CD4-positive, alpha-beta T cell treated with Interleukin-12 subunit alpha and Interleukin-12 subunit beta, for 1 hour (primary cell): ENCODE measurements at places on chromosomes 3 and 15.

- peak; percentile 12 for DNase-seq
These were observed 71.9 kb downstream of the FBXL22 start for GRCh38 chr15:63669074-63669473.

GRCh38 chr3:16810593-16811367, 74.0 kb upstream of the PLCL2 start:
- no peak for DNase-seq

DNA sequence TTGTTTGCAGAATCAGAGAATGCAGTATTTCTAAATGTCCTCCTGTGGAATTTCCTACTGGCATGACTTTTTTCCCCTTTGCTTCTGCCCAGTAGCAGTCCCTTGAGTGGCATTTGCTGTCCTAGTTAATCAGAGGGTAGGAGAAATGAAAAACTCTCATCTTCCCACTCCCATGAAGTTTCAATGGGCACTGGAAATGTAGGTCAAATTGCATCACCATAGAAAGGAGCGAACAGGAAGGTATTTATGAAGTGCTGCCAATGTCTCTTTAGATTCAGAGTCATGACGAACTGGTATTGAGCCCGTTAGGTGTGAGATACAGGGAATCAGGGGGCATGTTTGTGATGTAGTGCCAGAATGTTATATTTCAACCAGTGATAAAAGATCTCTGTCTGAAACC, 23.2 kb downstream of the ATXN7 start:
- DNase-seq = no peak

DNA sequence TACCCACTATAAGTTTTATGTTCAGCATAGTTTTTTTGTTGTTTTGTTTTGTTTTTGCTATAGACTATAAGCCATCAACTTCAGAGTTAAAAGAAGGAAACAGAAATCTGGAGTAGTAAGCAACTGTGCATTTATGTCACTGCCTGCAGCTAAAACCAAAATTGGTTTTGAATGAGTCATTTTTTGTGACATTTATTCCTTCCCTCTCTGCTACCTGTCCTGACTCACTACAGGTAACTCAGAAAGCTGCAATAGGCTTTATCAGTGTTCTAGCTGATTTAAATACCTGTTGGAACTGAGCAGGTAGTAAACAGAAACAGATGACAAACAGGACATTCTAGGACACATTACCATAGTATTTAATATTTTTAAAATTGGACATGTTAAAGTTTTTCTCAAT, 393.3 kb upstream of the WNT5A start:
- DNase-seq = no peak

DNA sequence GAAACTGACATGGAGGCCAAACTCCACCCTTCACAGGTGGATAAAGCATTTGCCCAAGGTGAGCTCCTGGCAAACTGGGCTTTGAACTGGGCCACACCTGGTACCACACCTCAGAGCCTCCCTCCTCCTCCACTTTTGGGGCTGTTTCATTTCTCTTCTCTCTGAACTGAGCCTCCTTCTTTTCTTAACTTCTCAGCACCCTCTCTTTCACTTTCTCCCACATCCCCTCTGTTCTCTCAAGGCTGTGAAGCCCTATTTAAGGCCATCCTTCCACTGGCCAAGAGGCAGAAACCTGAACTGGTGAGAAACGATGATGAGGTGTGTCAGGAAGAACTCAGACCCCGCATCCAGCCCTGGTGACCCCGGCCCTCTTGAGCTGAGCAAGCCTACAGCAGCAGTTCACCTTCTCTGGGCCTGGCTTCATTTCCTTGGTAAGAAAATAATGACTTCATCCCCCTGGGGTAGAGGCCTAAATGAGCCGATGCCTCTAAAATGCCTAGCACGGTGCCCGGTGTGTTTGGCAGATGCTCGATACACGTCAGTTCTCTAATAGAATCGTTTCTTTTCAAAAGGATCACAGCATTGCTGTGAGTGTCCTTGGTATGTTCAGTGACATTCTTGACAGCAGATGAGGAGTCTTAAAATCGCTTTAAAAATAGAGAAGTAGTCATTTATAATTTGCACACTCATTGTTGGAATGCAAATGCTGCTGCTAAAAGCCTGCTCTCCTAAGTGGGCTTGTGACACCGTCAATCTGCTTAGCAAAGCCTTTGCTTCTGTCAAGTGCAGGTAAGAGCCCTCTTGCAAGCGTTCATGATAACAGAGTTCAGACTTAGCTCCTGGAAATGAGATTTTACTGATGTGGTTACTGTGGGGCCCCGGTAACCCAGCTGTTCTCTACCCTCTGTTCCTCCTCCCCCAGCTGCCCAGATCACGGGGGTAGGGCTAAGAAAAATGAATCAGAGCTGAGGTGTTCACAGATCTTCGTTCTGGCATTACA, 97.7 kb upstream of the ATP2B2 start:
- peak; percentile 69 for DNase-seq

GRCh38 chr15:38554354-38554753, 10.3 kb downstream of the RASGRP1 start:
- DNase-seq = peak; percentile 54

DNA sequence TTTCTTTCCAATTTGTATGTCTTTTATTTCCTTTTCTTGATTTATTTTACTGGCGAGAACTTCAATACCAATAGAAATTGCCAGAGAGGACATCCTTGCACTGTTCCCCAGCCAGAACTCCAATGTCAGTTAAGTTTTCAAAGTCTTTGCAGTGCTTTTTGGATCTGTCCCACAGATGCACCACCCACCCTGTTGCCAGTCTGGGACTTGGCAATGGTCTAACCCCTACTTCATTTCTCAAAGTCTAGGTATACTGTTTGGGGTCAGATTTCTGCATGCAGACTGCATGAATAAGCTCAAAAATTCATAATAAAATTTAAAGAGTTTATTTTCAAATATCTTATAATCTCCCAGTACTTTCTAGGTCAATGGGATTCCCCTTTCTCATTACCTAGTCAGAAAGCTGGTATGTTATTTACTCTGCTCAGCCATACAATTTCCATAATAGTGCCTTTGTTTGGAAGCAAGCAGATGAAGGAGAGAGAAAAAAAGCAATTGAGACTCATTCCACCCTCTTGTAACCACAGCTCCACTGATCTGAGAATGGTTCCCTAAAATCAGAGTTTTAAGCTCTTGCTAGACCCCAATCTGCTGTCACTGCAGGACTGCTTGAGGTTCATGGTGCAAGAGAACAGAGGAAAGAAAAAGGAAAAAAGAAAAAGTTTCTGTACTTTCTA, 125.9 kb upstream of the PLXND1 start:
- DNase-seq = no peak

- no peak for DNase-seq
These were observed 17.1 kb upstream of the ZNF710 start for GRCh38 chr15:89984001-89984400.

DNA sequence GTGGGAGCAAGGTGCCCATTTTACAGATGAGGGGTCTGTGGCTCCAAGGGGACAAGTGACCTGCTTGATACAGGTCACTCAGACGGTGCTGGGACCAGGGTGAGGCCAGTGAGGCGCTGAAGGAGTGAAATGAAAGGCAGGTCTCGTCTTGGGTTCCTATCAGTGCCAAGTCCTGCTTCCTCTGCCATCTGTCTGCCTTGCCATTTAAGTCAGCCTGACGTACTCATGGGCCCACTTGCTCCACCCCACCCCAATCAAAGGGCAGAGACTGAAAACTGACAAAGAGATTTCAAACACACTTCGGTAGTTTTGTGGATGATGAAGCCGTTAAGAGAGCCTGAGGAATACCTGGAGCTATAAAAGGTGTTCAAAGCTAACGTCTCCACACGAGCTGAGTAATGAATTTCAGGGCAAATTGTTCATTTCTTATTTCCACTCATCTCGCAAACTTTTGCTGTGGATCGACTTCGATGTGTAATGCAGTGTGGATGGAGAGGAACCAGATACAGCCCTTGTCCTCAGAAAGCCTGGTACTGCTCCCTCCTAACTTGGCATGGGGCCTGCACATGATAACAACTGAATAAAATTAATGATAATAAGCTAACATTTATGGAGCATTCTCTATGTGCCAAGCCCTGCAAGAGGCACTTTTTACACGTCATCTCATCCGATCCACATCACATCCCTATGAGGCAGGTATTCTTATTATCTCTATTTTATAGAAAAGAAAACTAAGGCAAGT, 36.6 kb downstream of the ATP2B2 start:
- no peak for DNase-seq

- no peak for DNase-seq
These were observed 75.7 kb downstream of the DUT start for GRCh38 chr15:48406911-48407310.

GRCh38 chr15:87874896-87875711, 381.4 kb downstream of the NTRK3 start:
- DNase-seq = no peak

GRCh38 chr3:69353503-69353902, 32.4 kb downstream of the FRMD4B start:
- DNase-seq = no peak

- DNase-seq = no peak
These were observed 24.7 kb downstream of the SLC24A1 start for GRCh38 chr15:65646486-65646885.

- no peak for DNase-seq
These were observed 38.5 kb downstream of the HDC start for GRCh38 chr15:50227076-50227475.

- DNase-seq = no peak
These were observed 188.9 kb downstream of the FMN1 start for GRCh38 chr15:33005582-33005981.

DNA sequence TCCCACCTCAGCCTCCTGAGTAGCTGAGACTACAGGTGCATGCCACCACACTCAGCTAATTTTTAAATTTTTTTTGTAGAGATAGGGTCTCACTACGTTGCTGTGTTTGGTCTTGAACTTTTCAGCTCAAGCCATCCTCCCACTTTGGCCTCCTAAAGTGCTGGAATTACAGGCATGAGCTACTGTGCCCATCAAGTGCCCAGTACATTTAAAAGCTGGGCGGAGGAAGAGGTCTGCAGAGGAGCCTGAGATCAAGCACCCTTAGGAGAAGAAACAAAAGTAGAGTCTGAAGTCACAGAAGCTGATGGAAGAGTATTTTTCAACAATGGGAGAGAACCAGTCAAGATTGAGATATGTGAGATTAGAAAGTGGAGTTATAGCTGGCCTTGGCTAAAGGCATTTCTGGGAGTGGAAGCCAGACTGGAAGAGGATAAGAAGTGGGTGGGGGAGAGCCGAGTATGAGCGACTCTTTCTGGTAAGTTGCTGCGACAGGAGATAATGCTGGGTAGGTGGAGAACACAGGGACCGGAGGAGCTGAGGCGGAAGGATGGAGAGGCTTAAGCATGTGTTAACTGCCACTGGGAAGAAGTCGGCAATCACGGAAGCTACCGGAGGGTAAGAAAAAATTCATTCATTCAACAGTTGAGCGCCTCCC, 782 bp upstream of the IREB2 start:
- no peak for DNase-seq

GRCh38 chr3:144482876-144483275, 511.3 kb downstream of the DIPK2A start:
- DNase-seq = no peak

DNA sequence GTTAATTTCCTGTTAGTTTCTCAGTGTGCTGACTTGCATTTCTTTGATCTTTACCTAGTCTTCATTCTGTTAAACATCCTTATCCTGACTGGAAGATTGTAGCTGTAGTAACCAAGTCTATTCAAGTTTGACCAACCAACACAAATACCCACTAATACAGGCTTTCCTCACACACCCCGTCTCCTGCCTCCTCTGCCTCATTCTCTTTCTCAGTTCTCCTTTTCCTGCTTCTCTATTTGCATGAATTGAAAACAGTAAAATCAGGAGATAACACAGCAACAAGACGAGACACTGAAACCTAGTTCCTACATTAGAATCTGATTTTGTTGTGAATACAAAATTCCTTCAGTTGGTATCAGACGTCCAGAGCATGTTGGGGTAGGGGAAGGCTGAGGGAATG, 116.9 kb upstream of the ARPP21 start:
- DNase-seq = no peak

- peak; percentile 23 for DNase-seq
These were observed at the start of gene CYFIP1 for GRCh38 chr15:22980189-22981050. Gene CYFIP1 (minus strand): TSS chr15:22980368. CDS start chr15:22947285, 33,083 bp downstream.

DNA sequence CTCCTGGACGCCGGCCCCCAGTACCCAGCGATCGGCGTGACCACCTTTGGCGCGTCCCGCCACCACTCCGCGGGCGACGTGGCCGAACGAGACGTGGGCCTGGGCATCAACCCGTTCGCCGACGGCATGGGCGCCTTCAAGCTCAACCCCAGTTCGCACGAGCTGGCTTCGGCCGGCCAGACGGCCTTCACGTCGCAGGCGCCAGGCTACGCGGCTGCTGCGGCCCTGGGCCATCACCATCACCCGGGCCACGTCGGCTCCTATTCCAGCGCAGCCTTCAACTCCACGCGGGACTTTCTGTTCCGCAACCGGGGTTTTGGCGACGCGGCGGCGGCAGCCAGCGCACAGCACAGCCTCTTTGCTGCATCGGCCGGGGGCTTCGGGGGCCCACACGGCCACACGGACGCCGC, 956 bp downstream of the ZIC1 start:
- DNase-seq = no peak

- no peak for DNase-seq
These were observed 1270.0 kb downstream of the ROBO1 start for GRCh38 chr3:78497767-78498166.

DNA sequence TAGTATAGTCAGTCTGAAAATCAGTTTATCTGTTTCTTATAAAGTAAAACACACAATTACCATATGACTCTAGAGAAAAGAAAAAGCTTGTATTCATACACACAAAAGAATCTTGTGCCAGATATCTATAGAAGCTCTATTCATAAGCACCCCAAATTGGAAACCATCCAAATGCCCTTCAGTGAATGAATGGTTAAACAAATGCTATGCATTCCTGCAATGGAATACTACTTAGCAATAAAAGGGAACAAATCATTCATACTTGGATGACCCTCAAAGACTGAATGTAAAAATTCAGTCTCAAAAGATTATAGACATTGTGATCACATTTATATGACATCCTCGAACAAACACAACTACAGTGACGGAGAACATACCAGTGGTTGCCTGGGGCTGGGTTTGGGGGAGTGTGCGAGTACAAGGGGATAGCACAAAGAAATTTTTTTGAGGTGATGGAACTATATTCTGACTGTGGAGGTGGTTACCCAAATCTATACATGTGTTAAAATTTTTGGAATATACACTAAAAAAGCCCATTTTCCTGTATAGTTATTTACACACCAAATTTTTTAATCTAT, 680.6 kb downstream of the NTRK3 start:
- no peak for DNase-seq
